Renal cortical epithelial cell (primary cell): ENCODE measurements at places on chromosomes 1 and 21. TPM values are rescaled to one million over a fixed set of nuclear protein-coding genes. Genes with fewer than 3 reads are reported as not detected.

- DNase-seq: no peak
These were observed 53.3 kb upstream of the FASLG start for GRCh38 chr1:172605641-172606040.

DNA sequence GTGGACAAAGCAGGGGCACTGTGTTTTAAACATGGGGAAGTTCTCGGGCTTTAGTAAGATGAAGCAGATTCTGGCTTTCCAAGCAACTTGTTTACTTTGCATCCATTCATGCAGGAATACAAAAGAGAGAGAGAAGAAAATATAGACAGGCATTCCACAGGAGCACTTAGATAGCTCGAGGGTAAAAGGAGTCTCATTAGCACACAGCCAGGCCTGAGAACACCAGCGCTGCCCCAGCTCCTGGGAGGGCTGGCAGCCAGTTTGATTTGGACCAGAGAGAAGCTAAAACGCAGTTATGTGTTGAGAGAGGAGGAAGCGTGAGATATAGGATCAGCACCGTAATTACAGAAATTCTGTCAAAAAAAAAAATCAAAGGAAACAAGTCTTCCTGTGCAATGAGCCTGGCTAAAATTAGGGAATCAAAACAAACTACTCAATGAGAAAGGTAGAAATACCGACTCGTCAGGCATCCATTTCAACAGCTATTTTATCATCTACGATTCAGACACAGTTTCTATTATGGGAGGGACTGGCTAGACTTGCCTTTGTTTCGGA is 68.2 kb downstream of the CLSTN1 start:
- DNase-seq: peak; percentile 80

DNA sequence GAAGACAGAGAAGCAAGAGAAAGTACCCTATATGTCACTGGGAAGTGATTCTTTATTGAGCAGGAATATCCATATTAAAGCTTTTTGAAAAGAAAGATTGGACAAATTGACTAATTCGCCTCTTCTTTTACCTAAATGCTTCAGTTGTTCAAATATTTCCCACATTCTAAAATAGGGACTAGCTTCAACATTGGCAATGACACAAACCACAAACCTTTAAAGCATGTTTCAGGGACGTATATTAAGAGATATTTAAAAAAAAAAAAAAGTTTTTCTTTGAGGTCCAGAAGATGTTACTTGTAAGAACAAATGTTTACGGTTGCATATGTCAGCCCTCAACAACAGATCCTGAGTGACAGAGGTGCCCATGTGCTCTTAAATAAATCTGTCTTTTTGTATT is 235.0 kb upstream of the NFIA start:
- DNase-seq: no peak

DNA sequence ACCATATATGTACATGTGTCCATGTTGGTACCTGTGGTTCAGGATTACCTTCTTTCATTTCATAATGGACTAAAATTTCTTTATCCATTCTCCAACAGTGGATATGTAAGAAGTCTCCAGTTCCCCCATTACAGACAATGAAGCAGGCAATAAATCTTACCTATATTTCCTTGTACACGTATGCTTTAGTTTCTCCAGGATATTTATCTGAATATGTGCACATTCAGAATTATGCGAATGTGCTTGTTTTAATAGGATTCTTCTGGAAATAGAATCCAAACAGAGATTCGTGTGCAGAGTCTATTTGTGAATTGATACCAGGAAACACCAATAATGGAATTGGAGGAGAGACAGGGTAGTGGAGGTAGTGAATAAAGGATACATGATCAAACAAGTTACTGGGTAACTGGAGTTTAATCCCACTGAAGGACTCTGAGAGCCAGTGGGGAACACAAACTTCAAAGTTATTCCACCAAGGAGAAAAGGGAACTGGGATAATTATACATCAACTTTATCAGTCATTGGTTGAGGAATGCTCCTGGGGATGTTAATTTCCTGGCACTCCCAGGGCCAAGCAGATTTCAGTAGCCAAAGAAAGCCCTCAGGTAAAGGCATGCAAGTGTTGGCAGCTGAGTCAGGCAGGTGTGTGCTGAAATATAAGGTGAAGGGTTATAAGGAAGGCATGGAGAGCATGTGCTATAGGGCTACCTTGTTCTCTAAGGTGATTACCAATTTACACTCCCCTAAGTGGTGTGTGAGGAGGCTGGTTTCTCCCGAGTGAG is 374.9 kb upstream of the PBX1 start:
- DNase-seq: no peak

NOS1AP gene
- total RNA-seq: 0.99 TPM in 1 of 2 replicates, not detected in the other

MYBPH gene
- total RNA-seq: not detected in 2 replicates

DRAXIN gene
- total RNA-seq: under 0.01 and 0.05 TPM in 2 replicates

TDRD5 gene
- total RNA-seq: 0.10 and 0.87 TPM in 2 replicates

NID1 gene
- 1.1 and 3.8 TPM in 2 replicates for total RNA-seq

S100A7 gene
- not detected in 2 replicates for total RNA-seq

TEX38 gene
- not detected in 2 replicates for total RNA-seq
